ENCODE measurements at places on chromosomes 11 and 22.

DNA sequence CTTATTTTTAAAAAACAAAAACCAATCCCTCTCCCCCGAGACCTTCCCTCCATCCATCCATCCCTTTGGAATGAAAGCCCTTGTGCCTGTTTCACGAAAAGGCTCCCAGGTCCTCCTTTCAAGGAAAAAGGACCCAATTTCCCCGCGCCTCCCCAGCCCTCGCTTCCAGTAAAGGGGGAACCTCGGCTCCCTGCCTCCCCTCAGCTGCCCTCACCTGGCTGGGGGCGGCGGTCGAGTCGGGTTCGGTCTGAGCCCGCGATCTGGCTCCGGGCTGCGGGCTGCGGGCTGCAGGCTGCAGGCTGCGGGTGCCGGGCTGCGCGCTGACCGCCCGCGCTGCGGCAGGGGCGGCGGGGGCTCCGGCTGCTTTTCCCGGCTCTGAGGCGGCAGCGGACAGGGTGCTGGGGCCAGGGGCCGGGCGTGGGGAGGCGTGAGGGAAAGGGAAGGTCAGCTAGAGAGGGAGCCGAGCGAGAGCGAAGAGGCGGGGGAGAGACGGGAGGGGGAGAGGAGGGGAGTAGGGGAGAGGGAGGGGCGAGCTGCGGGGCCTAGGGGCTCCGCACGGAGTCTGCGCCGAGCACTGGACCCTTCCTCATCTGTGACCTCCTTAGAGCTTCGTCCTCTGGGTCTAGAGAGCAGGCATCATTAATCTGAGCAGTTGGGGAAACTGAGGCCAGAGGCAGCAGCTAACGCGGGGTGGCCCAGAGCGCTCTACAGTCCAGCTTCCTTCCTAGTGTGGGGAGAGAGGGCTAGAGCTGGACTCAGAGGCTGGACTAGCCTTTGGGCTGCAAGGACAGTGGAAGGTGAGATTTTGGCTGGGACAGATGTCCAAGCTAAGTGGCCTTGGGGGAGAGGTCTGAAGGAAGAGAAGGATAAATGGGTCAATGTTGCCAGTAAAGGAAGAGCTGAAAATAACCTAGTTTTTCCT is at the start of gene C1QTNF4:
TSS of gene C1QTNF4 (minus strand) at position 478 of the 922 bp plus-strand sequence. CDS start 3,601 bp downstream, outside the sequence.
- no peak for DNase-seq

DNA sequence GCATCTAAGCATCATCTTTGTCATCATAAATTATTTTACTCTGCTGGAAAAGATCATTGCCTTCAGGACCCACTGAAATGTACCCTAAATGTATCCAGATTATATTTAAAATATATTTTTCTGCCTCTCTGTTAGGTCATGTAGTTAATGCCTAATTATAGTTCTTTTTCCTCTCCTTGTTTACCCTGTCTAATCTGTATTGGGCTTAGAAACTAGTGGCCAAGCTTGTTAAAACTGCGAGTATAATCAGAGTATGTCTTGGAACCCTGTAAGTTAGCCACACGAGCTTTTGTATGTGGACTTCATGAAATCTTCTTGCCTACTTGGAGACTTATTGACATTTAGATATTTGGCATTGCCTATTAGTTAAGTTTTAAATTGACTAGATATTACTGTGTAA is 55.6 kb downstream of the ARFGAP2 start:
- DNase-seq, result no peak

DNA sequence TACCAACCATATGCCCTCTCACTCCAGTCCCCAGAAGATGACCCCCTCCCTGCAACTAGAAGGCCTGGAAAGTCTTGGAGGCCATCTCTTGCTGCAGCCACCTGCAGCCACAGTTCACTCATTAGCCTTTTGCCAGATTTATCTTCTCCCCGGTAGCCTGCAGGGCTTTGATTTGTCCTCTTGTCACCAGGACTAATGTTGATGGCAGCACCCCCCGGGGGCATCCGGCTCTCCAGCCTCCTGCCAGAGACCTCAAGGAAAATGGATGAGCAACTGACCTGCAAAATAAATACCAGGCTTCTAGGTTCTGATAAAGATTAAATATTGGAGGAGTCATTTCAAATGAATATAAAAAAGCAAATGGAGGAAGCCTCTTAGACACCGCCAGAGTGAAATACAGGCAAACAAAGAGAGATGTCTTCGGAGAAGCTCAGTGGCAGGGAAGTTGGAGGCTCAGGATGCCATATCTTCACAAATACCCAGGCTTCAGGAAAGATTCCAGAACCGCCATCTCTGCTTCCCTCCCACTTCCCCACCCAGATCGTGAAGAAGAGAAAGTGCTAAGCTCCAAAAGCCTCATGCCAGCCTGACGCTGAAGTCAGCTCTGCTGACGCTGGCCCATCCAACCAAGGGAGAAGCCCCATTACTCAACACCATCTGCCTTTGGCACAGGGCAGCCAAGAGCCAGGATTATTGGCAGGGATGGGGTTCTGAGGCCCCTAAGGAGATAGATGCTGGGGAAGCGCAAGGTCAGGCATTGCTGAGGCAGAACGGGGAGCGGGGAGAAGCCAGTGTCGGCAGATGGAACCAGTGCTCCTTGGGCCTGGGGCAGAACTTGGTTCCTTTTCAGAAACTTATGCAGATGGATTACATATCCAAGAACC is 362.7 kb downstream of the CADM1 start:
- DNase-seq, result no peak

GRCh38 chr11:70429428-70429705 is 31.0 kb downstream of the CTTN start:
- no peak for DNase-seq

GRCh38 chr11:119991022-119991404 is 146.9 kb downstream of the TRIM29 start:
- DNase-seq, result no peak

DNA sequence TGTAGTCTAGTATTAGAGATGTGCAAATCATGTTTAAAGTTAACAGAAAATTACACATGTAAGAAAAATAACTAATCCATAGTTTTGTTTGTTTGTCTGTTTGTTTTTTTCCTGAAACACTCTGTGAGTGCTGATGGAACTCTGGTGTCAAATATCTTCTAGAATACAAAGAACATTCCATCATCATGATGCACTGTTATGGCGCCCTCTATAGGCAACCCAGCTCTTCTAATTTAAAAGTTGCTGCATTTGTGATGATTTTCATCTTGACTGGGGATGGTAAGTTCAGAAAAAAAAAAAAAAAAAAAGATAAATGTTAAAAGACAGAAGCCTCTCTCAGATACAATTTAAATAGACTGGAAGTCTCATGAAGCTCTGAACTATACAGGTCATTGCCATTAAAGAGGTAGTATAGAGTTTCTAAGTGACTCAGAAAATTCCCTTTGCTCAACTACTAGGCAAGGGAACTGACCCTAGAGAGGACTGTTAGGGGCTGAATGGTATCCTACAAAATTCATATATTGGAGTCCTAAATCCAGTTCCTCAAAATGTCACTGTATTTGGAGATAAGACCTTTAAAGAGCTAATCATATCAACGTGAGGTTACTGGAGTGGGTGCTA is 597.2 kb upstream of the ANO3 start:
- no peak for DNase-seq

DNA sequence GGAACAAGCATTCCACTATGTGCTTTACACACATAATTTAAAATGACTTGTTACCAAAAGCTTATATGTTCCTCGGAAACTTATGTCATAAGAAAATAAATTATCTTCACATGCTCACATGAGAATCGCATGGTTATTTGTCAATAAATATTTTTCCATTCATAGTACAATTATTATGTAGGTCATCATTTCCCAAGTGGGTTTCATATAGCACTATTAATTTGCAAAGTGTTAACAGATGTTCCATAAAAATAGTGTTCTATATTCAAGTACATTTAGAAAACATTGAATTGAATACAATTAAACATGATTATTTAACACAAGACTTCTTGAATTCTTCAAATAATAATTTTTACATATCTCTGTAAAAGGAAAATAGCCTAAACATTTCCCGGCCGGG is 23.9 kb downstream of the LRRC4C start:
- DNase-seq, result no peak

- DNase-seq, result no peak
Observed at GRCh38 chr11:114610984-114611944, 15.7 kb upstream of the NXPE4 start.

DNA sequence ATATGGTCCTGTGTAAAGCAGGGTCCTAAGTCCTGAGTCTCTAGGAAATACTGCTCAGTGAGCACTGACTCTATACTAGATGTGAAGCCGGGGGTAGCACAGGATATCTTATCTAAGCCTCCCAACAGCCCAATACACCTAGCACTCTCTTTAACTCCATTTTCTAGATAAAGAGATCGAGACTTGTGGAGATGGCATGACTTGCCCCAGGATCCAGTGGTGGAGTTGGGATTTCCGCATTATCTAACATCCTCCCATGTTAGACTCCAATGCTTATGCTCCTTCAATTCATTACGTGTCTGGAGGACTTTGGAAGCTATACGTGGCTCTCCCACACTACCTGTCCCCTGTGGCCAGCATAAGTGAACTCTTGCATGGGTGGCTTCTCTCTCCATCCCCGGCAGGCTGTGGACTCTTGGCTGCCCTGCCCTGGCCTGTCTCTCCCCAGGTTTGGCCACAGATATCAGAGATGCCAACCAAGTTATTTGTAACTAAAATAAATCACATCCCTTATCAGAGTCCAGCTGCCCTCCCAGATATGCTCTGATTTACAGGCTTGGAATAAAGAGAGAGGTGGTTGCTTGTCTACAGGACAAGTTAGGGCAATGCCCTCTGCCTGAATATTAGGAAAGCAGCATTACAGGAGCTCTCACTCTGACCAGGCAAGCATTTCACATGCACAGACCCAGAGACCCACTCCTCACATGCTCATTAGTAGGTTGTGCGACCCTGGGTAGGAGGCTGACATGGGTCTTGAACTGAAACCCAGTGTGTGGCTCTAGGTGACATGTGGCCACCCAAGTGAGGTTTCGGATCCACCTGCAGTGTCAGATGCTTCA is 4.5 kb downstream of the CD44 start:
- DNase-seq, result no peak

GRCh38 chr11:95650276-95650675 is 139.3 kb downstream of the FAM76B start:
- DNase-seq, result no peak

DNA sequence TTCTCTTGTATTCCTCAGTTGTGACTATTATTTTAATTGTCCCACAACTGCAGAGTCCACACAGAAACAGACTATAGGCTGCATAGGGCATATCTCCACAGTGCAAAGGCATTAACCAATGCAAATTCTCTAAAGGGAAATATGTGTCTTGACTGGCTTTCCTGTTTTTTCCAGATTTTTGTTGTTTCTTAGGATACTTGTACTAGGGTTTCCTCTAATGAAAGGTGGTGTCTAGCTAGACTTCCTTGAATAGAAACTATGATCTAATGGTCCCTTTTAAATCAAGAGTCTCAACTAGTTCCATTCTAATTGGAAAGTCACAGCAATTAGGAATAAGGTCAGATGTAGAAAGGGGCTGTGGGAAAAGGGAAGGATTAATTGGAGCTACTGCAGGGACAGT is 37.6 kb downstream of the SLC36A4 start:
- no peak for DNase-seq

DNA sequence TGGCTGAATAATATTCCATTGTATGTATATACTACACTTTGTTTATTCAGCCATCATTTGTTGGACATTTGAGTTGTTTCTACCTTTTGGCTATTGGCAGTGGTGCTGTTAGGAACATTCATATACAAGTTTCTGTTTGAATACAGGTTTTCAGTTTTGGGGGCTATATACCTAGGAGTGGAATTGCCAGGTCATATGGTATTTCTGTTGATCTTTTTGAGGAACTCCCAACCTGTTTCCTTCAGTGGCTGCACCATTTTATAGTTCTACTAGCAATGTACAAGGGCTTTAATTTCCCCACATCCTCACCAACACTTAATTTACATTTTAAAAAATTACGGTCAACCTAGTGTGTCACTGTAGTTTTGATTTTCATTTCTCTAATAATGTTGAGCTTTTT is 54.6 kb downstream of the HSD17B12 start:
- no peak for DNase-seq

- no peak for DNase-seq
Observed at GRCh38 chr11:26557666-26558065, 14.4 kb downstream of the MUC15 start.

- DNase-seq, result peak; percentile 84
Observed at GRCh38 chr22:31084811-31085492, 3.8 kb downstream of the SMTN start.

DNA sequence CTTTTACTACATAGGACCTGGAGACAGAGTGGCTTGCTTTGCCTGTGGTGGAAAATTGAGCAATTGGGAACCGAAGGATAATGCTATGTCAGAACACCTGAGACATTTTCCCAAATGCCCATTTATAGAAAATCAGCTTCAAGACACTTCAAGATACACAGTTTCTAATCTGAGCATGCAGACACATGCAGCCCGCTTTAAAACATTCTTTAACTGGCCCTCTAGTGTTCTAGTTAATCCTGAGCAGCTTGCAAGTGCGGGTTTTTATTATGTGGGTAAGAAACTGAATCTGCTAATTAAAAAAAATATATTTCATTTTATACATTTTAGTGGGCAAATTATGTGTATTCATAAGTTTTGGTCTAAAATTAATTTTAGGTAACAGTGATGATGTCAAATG is 7.8 kb downstream of the BIRC3 start:
- no peak for DNase-seq

- no peak for DNase-seq
Observed at GRCh38 chr22:32112380-32112779, 46.7 kb downstream of the C22orf42 start.

GRCh38 chr11:116651098-116651736 is 121.6 kb downstream of the BUD13 start:
- no peak for DNase-seq

GRCh38 chr11:121467471-121467870 is 14.7 kb upstream of the SORL1-AS1 start:
- DNase-seq, result no peak

Data from T-helper 1 cell (primary cell).